ENCODE measurements at places on chromosomes 7 and 10. TPM values are rescaled to one million over a fixed set of nuclear protein-coding genes. Genes with fewer than 3 reads are reported as not detected.

GRCh38 chr10:7853890-7854289 lies 35.6 kb downstream of the TAF3 start:
- H3K36me3 ChIP-seq = no peaks in the 10 kb centered on the region
- H3K27me3 ChIP-seq = no peaks in the 10 kb centered on the region
- peaks cover 4% of the 10 kb centered on the region for H3K4me1 ChIP-seq
- H3K27ac ChIP-seq = no peak overlapping the region

DNA sequence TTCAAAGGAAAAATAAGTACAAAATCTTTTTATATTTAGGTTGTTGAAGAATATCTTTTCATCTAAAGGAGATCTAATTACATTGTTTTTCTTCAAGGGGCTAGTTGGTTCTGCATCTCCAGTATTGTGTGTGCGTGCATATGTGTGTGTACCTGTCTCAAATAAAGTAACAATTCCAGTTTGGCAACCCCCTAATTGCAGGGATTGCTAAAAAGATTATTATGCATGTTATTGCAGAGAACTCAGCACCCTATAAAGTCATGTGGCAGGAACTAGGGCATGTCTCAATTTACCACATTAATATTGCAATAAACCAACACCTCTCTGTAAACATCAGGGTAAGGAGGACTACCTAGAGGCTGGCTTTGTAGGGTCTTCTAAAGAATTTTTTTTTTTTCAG lies 37.0 kb downstream of the MRPS33 start:
- H3K4me3 ChIP-seq = no peak overlapping the region
- H3K27ac ChIP-seq = no peak overlapping the region
- no peaks in the 10 kb centered on the region for H3K36me3 ChIP-seq
- H3K27me3 ChIP-seq = no peaks in the 10 kb centered on the region
- no peak for DNase-seq
- H3K4me1 ChIP-seq = no peaks in the 10 kb centered on the region

GRCh38 chr7:74233655-74234285 lies 20.4 kb downstream of the RFC2 start:
- H3K27ac ChIP-seq = no peak overlapping the region
- H3K4me3 ChIP-seq = no peak overlapping the region
- no peaks in the 10 kb centered on the region for H3K27me3 ChIP-seq
- H3K36me3 ChIP-seq = no peaks in the 10 kb centered on the region
- H3K4me1 ChIP-seq = no peaks in the 10 kb centered on the region

DNA sequence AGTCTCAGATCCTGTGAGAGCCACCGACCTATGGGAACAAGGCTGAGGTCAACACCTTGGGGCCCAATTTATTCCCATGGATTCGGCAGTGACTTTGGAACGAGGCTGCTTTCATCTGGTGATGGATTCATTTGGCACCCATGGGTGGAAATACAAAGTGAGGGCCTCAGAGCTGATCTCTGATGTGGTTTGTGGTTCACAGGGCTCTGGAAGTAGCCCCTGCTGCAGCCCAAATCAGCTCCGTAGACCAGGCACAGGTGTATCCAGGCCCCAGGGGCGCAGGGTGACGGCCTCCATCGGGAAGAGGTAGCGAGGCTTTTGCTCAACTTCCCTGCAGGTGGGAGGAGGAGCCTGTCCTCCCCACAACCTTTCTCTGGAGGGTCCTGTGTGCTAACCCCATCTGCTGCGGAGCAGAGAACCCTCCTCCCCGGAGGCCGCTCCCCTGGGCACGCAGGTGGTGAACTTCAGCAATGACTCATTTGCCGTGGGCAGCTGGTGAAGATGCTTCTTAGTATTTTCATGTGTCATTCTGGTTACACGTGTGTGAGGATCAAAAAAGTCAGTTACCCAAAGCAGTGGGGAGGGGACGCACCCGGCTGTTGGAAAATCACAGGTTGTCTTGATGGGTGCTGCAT lies 7.5 kb upstream of the JAKMIP3 start:
- no peaks in the 10 kb centered on the region for H3K4me1 ChIP-seq
- H3K4me3 ChIP-seq = no peak overlapping the region
- H3K36me3 ChIP-seq = no peaks in the 10 kb centered on the region
- DNase-seq = no peak

DNA sequence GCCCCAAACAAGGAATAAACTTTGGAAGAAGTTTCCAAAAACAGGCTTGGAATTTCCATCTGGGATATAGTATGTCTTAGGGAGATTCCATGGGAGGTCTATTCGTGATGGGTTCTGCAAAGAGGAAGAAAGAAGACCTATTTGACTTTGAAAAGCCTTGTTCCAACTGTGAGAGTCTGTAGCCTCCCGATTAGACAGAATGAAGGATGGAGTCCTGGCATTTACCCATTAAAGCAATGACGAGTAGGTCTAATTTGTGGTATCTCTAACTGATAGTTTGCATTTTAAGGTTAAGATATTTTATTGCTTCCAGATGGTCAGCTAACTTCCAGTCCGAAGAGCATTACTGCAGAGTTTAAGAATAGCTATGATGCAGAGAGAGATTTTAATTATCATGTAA lies 19.5 kb upstream of the GALNT17 start:
- H3K27ac ChIP-seq = no peak overlapping the region
- no peaks in the 10 kb centered on the region for H3K36me3 ChIP-seq
- H3K4me3 ChIP-seq = no peak overlapping the region
- H3K27me3 ChIP-seq = no peaks in the 10 kb centered on the region
- H3K4me1 ChIP-seq = no peaks in the 10 kb centered on the region
- DNase-seq = no peak

DNA sequence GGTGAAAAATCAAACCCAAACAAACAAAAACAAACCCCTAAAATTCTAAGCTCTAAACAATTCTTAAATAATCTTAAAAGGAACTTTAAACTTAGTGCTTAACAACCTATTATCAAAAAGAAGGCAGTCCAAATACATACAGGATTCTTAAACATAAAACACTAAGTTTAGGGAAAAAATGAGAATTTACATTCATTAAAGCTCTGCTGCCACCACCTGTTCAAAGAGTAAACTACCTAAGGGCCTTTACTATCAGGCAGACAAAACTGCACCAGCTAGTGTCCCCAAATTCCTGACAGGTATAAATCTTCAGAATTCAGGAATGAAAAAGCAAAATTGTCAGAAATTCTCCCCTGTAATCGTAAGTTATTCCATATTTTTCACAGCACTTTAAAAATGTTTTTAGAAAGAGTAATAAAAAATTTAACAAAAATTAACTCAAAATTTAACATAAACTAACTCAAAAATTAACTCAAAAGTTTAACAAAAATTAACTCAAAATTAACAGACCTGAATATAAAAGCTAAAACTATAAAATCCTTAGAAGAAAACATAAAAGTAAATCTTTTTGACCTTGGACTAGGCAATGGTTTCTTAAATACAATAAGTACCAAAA lies 55.1 kb downstream of the PDZD8 start:
- H3K4me1 ChIP-seq = no peaks in the 10 kb centered on the region
- H3K27me3 ChIP-seq = no peaks in the 10 kb centered on the region
- H3K4me3 ChIP-seq = no peak overlapping the region
- no peak overlapping the region for H3K27ac ChIP-seq

DNA sequence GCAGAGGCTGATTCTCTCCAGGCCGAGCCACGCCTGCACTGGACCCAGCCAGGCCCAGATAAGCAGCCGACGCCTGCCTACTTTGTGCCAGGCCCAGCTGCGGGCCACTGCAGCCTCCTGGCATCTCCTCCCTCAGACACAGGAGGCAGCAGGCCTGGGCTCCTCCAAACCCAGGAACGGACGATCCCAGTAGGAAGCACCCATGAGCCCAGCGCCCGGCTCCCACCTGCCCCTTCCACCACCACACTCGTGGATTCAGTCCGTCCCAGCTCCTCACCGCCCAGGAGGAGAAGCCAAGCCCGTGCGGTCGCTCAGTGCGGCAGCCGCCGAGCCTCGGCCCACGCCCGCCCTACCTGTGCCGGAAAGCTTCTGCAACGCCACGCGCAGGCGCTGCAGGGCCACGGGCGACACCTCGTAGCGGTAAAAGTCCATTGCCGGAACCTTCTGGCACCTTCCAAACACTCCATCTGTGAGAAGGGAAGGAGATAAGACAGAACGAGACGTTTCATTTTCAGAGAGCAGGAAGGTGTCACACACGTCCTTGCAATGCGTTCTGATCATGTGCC lies 271.1 kb downstream of the PTPRN2 start:
- no peaks in the 10 kb centered on the region for H3K27me3 ChIP-seq
- H3K27ac ChIP-seq = no peak overlapping the region
- H3K4me1 ChIP-seq = no peaks in the 10 kb centered on the region
- no peak overlapping the region for H3K4me3 ChIP-seq

DNA sequence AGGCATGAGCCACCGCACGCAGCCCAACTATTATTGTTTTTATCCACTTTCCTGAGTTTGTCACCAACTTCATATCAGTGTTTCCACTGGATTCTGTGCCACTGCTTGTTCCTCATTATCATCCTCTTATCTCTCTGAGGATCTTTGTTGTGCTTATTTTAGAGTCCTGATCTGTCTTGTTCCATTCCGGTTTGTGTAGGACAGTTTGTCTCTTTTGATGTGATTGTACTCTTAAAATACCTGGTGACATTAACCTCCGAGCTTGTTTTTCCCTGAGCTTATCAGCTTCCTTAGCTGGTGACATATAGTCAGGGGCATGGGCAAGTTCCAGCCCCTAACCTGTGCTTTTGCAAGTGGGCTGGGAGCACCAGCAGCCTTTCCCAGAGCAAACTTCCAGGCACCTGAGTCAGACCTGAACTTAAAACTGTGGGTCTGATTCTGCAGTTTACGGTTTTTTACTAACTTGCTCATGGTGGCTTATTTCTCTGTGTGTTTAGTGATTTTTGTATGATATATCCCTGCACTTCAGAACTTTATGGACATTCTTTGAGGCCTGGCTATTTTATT lies 23.1 kb upstream of the FMC1 start:
- no peaks in the 10 kb centered on the region for H3K36me3 ChIP-seq
- H3K4me1 ChIP-seq = no peaks in the 10 kb centered on the region

Gene KDM7A
- total RNA-seq = 5.4 TPM

DNA sequence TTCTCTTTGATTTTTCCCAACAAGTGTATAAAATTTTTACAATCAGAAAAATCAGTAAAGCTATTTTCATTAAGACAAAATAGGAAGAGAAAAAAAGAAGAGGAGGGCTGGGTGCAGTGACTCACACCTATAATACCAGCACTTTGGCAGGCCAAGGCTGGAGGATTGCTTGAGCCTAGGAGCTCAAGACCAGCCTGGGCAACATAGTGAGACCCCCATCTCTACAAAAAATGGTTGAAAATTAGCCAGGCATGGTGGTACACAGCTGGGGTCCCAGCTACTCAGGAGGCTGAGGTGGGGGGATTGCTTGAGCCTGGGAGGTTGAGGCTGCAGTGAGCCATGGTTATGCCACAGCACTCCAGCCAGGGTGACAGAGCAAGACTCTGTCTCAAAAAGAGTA lies 172.3 kb downstream of the AKR1D1 start:
- no peak overlapping the region for H3K4me3 ChIP-seq
- H3K4me1 ChIP-seq = peaks cover 2% of the 10 kb centered on the region
- H3K27me3 ChIP-seq = no peaks in the 10 kb centered on the region
- no peaks in the 10 kb centered on the region for H3K36me3 ChIP-seq
- no peak for DNase-seq
- no peak overlapping the region for H3K27ac ChIP-seq

Gene LCOR
- total RNA-seq = 39.6 TPM

DNA sequence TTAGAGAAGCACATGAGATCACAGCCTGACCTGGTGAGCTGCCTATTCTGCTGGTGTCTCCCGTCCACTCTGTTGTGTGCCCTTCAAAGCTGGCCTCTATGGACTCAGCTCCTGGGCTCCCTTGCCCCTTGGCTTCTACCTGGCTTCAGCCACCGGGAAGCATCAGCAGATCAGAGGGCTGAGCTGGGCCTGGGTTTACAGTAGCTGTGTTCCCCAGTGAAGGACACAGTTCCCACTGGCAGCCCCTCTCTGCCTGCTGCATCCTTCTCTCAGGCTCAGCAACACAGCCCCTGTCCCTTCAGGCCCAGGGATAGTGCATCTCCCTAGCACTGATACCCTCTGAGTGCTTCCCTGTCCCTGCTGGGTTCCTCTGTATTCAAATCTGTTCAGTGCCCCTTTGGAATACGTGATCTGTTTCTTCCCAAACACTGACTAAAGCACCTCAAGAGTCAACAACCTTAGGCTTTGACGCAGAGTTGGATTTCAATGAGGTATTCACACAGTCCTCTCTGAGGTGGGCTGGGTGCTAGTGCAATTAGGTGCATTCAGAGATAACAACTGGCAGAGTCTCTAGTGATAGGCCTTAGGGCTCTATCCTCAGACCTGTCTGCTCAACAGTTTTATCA lies 109.8 kb downstream of the GRID1 start:
- H3K27me3 ChIP-seq = no peaks in the 10 kb centered on the region
- no peak for DNase-seq
- no peaks in the 10 kb centered on the region for H3K4me1 ChIP-seq

Gene ZNF365
- 0.26 TPM for total RNA-seq

DNA sequence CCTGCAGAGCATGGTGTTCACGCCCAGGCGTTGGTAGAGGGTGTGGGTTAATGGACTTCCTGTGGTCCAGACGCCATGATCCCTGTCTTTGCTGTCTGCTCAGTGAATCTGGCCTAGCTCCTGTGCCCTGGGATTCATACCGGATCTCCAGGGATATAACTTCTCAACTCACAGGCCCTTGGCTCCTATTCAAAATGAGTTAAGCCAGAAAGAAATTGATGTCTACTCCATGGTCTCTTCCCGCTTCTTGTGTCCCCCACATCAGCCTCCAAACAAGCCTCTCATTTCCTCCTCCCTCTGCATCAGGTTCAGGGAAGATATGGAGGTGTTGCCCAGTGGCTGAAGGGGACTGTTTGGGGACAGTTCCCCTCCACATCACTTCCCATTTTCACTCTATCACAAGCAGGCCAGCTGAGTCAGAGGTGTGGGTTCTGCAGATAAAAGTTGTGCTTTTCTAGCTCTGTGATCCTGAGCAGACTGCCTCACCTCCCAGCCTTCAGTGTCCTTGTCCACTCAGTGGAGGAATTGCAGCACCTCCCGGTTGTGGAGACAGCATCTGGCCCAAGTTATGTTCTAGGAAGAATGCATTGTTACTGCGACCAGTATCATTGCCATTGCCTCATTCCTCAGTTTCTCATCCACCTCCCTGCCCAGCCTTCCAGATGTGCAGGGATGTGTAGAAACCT lies 22.5 kb downstream of the AKR1E2 start:
- H3K4me3 ChIP-seq = no peak overlapping the region
- H3K27ac ChIP-seq = no peak overlapping the region
- no peaks in the 10 kb centered on the region for H3K36me3 ChIP-seq

- DNase-seq = no peak
- H3K27ac ChIP-seq = no peak overlapping the region
- peaks cover 5% of the 10 kb centered on the region for H3K4me1 ChIP-seq
- no peaks in the 10 kb centered on the region for H3K27me3 ChIP-seq
- no peaks in the 10 kb centered on the region for H3K36me3 ChIP-seq
These were observed 13.1 kb downstream of the CNPY1 start for GRCh38 chr7:155533120-155533826.
